ENCODE measurements at places on chromosomes 16 and 17.

DNA sequence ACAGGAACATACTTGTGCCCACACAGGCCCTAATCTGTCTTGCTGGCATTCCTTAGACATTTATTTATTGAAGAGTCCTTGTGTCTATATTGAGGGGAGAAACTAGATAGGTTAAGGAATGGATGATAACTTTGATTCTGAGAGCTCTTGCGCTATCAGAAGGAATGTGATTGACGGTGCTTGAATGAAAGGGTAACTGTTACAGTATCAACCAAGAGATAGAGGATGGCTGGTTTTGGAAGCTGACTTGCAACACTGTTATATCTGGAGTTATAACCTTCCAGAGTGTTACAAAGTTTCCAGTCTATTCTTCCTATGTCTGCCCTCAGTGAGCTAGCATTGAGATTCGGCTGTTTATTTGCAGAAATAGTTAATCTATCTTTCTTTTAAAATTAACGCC, 36.5 kb downstream of the PRKCA start:
- DNase-seq: no peak

DNA sequence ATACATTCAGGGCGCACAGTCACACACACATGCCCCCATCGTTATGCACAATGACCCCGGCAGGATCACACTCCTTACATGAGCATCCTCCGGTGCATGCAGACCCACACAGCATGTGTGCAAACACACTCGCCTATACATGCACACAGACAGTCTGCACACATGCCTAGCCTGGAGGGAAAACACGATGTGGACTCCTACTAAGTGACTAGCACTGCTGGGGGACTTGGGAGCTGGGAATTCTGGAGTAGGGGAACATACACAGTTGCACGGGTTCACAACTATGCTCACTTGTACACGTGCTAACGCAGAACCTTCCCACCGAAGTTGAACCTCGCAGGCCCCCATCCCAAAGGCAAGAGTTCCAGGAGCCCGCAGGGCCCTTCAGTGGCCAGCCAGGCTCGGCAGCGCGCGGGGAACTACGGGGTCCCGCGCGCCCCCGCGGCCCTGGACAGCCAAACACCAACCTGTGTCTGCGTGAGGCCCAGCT, 2.0 kb downstream of the DLX3 start:
- DNase-seq: no peak

DNA sequence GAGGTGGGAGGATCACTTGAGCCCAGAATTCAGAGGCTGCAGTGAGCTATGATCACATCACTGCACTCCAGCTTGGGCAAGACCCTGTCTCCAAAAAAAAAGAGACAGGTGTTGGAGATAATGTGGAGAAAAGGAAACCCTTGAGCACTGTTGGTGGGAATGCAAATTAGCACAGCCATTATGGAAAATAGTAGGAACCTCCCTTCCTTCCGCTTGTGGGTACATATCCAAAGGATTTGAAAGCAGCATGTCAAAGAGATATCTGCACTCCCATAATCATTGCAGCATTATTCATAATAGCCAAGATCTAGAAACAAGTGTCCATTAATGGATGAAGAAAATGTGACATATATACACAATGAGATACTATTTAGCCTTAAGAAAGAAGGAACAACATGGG, 9.7 kb upstream of the ADCY7 start:
- DNase-seq: no peak

DNA sequence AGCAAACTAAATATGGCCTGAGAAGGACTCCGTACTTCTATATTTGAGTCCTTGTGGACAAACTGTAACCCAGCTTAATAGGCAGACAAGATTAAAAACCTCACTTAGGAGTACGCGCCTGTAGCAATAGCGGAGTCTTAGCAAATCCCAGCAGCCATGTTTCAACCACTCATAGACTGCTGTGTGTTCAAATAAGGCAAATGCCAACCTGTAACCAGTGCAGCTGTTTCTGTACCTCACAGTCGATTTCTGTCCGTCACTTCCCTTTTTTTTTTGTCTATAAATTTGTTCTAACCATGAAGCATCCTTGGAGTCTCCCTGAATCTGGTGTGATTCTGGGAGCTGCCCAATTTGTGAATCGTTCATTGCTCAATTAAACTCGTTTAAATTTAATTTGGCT, 30.2 kb downstream of the TANC2 start:
- no peak for DNase-seq

GRCh38 chr16:23172583-23172982, 10.0 kb upstream of the SCNN1G start:
- DNase-seq: no peak

GRCh38 chr16:83338941-83339340, 468.8 kb upstream of the HSBP1 start:
- no peak for DNase-seq

- DNase-seq: no peak
Observed at GRCh38 chr17:9205520-9206409, 184.5 kb downstream of the NTN1 start.

DNA sequence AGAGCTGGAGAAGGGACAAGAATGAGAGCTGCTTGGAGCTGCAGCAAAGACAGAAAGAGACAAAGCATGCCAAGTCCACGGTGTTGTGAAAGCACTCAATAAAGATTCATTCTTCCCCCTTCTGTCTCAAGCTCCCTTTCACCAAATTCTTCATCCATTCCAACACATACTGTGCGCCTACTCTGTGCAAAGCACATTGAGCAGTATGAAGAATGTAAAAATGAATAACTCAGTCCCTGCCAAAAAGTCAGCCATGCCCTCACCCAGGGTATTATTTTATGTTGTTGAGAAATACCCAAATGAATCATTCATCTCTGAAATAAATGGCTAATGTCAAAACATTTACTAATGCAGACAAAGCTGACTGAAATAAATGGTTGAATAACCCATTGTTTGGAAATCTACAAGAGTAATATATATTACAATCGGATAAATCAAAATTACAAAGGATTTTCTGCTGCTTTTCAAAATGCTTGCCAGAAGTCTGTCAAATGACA, 282.9 kb upstream of the IRX5 start:
- no peak for DNase-seq

- DNase-seq: peak; percentile 13
Observed at GRCh38 chr16:22141767-22142166, 20.5 kb upstream of the SDR42E2 start.

DNA sequence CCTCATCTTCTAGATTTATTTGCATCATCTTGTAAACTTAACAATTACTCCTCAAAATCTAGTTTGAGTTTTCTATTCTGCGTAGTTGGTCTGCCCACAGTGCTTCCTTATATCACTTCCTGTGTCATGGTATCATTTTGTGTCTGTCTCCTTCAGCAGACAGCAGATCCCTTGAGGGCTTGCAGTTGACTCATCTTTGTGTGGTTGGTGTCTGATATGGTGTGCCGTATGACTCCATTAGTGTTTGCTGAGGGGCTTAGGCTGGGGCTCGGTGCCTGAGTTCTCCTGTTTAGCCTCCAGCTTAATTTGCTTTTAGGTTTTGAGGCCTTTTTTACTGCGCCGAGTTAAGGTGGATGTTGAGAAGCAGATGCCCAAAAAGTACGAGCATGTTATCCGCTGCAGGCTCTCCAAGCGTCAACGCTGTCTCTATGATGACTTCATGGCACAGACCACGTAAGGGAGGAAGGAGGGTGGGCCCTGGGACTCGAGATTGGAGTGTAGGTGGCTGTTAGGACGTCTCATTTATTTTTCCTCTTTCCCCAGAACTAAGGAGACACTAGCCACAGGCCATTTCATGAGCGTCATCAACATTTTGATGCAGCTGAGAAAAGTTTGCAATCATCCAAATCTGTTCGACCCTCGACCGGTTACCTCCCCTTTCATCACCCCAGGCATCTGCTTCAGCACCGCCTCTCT, 16.9 kb downstream of the SRCAP start:
- DNase-seq: no peak

DNA sequence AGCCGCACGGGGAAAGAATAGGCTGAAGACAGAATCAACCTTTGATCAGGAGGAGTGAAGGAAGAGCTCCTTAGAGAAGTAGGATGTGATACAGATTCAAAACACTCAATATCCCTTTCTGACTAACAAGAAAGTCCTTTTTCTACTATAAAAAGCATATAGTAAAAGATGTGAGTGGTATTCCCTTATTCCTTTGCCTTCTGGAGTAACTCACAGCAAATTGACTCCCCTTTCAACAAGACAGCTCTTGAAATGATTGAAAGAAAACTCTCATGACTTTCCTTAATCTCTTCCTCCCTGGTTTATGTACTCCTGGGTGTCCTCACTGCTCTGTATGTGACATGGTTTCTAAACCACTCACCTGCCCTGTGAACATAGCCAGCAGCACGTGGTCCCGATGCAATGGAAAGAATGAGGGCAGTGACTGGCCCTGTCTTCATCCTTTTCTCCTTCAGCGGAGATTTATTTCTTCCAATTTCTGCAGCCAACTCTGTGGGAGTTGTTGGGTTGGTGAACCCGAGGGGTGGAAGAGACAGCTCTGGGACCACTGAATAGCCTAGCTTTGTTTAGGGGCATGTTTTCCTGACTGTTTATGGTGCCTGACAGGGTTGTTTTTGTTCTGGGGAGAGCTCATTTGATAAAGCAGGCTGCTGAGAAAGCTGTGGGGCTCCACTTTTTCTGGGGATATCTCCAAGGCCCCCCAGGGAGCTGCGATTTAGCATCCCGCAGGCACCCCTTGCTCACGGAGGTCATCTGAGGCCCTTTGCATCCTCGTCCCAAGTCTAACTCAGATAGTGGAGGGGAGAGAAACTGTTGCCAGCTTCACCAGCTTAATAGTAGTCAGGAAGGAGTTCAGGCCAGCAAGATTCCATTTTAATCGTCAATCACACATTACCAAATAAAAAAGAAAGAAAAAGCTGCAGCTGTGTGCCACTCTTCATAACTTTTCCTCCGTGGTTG, 46.7 kb downstream of the MAP2K6 start:
- no peak for DNase-seq

DNA sequence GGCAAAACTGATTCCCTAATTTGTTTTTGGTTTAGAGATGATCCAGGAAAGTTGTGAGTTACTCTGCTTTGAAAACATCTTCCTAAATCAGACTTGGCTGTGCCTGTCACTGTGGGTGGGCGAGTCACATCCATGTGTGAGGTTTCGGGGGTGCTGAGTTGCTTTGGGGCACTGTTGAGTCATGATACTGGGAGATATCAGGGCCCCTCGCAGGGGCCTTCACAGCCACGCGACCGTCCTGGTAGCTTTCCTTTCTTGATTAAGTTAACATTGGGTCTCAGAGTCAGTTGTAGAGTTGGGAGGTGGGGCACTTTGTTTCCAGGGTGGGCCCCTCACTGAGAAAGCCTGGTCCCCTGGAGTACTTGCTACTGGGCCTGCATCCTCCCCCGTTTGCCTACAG, 58.3 kb upstream of the LGALS9 start:
- no peak for DNase-seq

DNA sequence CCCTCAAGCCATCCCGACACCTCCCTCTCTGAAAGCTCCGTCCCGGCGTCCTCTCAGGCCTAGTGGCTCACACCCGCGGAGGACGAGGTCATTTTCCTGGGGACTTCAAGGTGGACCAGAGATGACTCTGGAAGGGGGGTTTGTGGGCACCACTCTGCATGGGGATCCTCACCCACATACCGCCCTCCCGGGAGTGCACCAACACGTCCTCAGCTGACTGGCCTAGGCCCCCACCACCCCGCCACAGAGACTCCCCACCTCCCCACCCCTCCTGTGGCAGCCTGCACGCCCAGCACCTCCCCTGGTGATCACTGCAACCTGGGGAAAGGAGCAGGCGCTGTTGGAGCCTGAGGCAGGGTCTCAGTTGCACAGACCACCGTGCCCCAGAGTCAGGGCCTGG, 2.4 kb upstream of the SOX8 start:
- DNase-seq: no peak

DNA sequence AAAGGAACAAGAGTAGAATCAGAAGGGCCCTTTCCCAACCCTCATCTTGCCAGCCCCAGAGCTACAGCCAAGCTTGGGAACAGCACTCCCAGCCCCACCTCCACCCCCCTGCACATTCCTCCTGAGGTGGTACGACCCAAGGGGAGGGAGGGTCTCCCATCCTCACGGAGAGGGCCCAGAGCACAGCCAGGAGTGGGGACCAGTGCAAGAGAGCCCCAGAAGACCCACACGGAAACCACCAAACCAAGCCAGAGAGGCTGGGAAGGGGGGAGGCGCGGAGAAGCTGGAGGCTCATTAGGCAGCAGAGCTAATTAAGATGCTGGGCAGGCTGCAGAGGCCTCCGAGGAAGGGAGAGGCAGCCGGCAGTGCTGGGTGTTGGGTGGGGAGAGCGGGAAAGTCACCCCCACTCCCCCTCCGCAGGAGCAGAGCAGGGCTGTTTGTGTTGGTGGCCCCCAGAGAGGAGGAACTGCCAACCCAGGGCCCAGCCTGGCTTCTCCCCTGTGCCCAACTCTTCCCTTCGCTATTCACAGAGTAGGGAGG, 2.4 kb downstream of the CACNB1 start:
- DNase-seq: no peak

DNA sequence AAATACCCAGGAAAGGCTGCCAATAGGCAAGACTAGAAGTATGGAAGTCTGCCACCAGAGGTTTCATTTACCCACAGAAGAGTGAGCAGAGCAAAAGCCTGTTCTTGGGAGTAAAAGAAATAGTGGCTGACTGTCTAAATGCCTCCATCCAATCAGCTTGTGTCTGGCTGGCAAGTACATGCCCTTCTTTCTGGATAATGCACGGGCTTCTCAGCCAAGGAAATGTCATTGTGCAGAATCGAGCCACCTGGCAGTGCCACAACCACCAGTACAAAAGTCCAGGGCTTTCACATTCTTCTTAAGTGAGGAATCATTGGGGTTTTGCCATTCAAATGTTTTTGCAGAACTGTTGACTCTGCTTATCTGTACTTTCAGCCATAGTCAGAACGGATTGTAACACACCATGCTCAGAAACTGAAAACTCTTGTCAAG, 10.1 kb upstream of the ERCC4 start:
- no peak for DNase-seq

- DNase-seq: no peak
Observed at GRCh38 chr17:3986270-3986938, 22.2 kb upstream of the ATP2A3 start.

DNA sequence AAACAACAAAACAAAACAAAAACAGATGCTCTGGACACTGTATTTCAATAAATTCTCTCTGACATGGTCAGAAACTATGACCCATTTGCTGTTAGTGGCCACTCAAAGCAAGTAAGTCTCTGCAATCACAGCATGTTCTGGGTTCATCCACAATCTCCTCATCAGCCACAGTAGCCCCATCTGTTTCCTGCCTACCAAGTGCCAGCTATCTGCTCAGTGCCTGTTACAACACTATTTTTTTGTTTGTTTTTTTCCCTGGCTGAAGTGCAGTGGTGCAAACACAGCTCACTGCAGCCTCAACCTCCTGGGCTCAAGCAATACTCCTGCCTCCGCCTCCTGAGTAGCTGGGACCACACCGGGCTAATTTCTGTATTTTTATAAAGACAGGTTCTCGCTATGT, 137.9 kb downstream of the SOX9 start:
- DNase-seq: no peak

- no peak for DNase-seq
Observed at GRCh38 chr16:14198572-14198971, 127.5 kb downstream of the MRTFB start.

GRCh38 chr17:33421933-33422332, 128.8 kb upstream of the ASIC2 start:
- no peak for DNase-seq

All from NCI-H460 (cell line).